Right ventricle myocardium superior (tissue), 1 donor: ENCODE measurements at places on chromosomes 2 and 18. TPM values are rescaled to one million over a fixed set of nuclear protein-coding genes. Genes with fewer than 3 reads are reported as not detected.

DNA sequence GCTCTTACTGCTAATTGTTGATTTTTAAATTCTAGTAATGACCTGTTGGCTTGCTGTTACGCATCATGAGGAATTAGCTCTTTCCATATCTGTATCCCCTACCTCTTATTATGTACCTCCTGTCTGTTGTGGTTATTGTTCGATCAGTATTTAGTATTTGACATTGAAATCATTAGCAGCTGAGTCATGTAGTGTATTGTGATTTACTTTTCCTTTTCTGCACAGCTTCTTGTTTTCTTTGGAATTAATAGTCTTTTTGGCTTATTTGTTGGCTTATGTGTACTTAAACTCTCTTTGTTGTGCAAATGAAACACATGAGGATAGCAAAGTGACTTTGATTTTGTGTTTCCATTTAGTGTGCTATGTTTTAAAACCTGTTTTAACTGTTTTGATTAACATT, 4.3 kb downstream of the EPB41L5 start:
- no peak for DNase-seq

REG3G gene
- total RNA-seq: not detected

QPCT gene
- total RNA-seq: 1.2 TPM

- no peak for DNase-seq
Observed at GRCh38 chr2:193463011-193463410, 1268.3 kb upstream of the TMEFF2 start.

GRCh38 chr18:11885278-11885947, 22.7 kb downstream of the MPPE1 start:
- DNase-seq: no peak

MOGAT1 gene
- 0.65 TPM for total RNA-seq

C2orf78 gene
- not detected for total RNA-seq
